ENCODE measurements at places on chromosomes 11 and 22.

DNA sequence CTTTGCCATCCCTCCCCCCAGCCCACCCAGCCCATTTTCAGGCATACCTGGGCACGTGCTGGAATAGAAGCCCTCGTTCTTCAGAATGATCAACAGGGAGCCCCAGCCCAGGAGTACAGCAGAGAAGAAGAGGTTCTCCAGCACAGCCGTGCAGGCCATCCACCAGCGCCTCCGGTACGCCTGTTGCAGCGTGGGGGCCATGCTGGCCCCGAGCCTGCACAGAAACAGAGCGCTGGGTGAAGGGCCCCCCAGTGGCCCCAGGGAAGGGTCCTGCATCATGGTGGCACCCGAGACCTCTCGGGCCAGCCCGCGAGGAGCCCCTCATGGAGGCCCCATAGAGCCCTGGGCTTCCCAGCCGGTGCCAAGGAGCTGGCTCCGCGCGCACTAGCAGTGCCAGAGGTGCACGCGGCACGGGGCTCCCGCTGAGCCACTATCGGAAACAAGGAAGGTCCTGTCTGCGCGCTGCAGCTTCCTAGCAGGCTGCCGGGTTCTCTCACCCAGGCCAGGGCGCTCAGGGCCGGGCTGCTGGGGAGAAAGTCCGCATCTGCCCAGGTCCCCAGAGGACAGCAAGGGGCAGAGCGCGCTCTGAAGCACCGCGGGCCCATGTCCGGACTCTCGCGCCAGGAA is 1.5 kb downstream of the SLC43A1 start:
- DNase-seq: no peak

DNA sequence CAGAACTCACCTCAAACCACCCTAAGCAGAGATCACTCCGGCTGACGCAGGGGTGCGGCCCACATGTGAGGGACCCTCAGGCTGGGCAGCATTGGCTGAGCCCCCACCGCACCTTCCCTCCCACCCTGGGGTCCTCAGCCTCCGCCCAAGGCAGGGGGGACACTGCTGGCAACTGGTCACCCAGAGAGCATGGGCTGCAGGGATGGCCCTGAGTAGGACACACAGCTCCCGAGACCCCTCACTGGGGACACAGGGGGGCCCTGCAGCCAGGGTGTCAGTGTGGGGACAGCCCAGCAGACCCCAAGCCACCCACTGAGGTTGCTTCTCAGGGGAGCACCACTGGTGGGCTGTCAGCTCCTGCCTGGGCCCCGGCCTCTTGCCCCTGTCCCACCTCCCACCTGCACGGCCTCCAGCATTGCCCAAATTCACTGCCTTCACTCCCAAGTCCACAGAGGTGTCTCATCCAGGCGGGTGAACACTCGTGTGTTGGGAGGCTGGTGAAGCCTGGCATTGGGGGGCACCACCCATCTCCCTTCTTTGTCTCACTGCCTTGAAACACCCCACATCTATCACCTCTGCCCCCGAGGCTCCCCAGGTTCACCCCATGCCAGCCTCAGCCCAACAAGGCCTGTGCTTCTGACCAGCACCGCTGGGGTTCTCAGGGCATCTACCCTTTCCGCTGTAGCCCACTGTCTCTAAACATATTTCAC is 4.7 kb downstream of the C11orf21 start:
- DNase-seq: no peak

DNA sequence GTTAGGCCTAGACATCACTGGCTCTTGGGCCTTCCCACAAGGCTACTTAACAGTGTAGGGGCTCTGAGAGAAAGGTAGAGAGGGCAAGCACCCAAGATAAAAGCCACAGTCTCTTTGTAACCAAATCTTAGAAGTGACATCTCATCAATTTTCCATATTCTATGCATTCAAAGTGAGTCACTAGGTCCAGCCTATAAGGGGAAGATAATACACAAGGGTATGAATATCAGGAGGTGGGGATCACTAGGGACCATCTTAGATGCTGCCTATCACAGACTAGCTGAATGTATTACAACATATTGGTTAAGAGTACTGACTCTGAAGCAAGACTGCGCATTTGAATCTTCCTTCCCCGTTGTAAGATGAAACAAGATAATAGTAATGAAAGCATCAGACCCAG is 144.1 kb downstream of the RBFOX2 start:
- no peak for DNase-seq

DNA sequence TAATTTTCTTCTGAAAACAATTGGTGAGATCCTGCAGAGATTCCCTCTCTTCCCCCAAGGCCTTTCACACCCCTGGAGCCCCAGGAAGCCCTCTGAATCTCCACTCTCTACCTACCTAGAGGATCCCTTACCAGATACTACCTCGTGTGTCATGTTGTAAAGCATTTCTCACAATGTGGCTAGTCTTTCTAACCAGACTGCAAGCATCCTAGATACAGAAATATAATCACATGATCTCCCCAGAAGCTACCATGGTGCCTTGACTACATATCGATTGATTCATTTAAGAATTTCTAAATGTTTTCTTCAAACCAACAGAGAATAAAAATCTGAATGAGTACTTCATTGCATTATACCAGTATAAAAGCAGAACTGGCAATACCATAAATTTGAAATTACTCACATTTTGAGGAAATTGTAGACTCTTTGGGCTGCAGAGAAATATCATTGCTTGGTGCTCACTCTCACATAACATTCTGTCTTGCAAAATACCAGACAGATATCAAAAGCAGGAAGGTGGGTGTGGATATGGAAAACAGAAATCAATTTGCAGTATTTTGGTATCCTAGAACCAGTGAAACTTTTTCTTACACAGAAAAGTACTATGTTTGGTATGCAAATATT is 113.5 kb downstream of the MAML2 start:
- no peak for DNase-seq

DNA sequence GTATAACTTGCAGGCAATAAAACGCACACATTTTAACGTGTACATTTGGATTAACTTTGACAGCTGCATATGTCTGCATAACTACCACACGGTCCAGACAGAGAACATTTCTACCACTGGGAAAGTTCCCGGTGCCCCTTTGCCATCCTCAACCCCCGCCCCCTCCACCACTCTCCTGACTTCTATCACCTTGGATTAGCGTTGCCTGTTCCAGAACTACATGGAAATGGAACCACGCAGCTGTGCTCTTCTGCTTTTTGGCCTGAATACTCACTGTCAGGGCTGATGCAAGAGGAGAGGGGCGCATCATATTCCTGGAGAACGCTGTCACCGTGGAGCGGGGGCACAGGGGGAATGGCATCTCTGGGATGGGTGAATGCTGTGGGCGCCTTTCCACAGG is 62.1 kb downstream of the LRP5 start:
- DNase-seq: no peak

DNA sequence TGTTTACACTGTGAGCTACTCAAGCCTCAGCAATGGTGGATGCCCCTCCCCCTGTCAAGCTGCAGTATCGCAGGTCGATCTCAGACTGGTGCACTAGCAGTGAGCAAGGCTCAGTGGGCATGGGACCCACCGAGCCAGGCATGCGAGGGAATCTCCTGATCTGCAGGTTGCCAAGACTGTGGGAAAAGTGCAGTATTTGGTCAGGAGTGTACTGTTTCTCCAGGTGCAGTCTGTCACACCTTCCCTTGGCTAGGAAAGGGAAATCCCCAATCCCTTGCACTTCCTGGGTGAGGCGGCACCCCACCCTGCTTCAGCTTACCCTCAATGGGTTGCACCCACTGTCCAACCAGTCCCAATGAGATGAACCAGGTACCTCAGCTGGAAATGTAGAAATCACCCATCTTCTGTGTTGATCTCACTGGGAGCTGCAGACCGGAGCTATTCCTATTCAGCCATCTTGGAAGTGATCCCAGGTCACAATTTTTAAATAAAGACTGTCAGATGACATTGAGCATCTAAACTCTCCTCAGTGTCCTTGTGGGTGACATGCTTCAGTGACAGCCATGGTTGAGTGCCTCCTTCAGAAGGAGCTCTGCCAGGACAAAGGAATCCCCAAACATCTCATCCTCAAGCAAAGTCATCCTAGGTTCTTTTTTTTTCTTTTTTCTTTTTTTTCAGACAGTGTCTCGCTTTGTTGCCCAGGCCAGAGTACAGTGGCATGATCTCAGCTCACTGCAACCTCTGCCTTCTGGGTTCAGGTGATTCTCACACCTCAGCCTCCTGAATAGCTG is 10.8 kb downstream of the SLC22A24 start:
- no peak for DNase-seq

DNA sequence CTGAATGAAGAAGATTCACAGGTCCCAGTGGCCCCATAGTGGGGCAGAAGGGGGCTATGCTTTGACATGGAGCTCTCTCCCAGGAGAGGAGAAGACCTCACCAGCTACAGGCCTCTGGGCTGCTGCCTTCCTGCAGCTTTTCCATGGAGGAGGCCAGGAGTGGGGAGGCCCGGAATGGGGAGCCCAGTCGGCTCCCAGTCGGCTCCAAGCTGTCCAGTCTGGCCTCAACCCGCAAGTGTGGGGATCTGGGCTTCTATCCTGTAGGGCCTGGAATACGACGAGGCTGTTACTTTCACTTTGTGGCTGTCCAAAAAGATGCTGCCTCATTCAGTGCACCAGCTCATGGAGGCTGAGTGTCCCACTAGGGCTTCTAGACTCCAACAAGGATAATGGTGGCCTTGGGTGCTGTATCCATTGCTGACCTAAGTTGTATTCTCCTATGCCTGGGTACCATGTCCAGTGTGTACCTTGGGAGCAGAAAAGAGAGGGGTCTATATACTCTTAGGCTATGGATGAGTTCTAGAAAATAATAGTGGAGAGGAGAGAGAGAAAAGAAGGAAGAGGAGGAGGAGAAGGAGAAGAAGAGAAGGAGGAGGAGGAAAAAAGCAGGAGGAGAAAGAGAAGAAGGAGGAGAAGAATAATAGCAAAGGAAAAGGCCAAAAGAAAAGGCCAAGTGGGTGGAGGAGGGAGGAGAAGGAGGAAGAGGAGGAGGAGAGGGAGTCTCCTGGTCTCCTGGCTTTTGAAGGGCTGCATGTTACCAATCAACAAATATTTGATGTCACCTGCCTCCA is 1.1 kb downstream of the MYO18B start:
- DNase-seq: no peak

- no peak for DNase-seq
These were observed 160.5 kb upstream of the TBCEL start for GRCh38 chr11:120863359-120863758.

GRCh38 chr11:2752204-2752770 is 52.5 kb upstream of the KCNQ1OT1 start:
- no peak for DNase-seq

DNA sequence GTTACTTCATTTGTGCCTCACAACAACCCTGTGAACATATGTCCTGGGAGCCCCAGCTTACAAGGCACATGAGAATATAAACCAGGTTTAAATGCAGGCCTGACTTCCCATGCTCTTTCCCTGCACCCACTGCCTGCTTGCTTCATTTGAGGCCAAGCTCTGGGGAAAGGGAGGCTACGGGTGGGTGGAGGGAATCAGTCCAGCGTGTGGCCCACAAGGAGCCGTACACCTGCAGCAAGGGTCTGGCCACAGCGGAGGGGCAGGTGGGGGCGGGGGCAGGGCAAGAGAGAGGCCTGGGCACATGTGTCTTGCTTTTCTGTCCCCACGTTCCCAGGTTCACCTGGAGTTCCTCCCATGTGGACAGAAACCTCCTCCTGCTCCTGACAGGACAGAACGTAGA is 26.2 kb downstream of the FAM83F start:
- no peak for DNase-seq

DNA sequence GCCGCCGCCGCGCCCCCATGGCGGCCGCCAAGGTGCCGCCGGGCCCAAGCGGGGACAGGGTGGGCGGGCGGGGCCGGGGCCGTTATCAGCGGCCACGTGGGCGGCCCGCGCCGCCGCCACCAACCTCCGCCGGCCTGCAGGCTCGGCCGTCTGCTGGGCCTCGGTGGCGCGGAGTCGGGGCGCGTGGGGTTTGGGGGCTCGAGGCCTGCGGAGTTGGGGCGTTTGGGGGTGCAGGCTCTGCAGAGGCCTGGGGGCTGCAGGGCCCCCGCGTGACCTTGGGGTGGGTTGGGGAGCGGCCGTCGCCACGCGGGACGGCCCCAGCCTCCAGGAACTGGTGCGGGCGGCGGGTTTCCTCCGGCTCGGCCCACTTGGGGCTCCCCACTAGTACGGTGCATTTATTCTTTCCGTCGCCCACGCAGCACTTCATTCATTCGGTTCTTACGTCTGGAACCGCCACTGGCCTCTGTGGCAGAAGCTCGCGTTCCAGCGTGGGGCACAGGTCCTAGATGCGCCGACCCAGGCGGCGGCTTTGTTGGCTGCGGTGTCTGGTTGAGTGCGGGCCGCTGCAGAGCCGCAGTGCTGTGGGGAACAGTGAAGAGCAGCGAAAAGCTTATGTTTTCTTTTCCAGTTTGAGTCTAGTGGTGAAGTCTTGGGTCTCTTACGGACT is 740 bp upstream of the TRMT2A start:
- DNase-seq: peak; percentile 41

- peak; percentile 64 for DNase-seq
These were observed 2.8 kb downstream of the SIAE start for GRCh38 chr11:124670732-124671131.

- DNase-seq: no peak
These were observed 57.4 kb downstream of the JAM3 start for GRCh38 chr11:134126217-134126822.

DNA sequence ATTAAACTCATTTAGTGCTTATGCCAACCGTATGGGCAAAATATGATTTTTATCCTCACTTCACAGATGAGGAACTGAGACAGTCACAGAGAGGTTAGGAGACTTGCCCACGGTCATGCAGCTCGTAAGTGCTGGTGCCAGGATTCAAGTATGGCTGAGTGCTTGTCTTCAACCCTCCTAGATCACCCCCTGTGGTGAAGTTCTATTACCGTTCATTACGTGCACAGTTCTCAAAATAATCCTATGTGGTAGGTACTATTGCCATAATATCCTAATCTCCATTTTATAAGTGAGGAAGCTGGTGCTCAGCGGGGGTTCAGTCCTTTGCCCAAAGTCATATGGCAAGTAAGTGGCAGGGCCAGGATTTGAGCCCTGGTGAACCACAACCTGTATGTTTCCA is 1.5 kb downstream of the MIEF1 start:
- no peak for DNase-seq

DNA sequence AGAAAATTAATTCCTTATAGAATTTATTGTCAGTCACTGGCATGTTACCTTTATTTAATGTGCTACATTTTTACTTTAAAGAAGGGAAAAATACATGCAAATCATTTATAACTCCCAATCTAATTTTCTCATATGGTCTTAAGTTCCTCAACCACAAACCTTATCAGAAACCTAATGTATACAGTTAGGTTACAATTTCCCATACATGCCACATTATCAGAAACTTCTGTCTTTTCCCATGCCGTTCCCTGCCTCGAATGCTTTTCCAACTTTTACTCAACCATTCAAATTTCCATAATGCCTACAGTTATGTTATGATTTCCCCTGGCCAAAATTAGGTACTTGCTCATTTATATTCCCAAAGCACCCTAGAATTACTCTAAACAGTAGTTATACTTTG is 13.5 kb downstream of the RSF1 start:
- no peak for DNase-seq

GRCh38 chr11:105790840-105791239 is 181.0 kb downstream of the GRIA4 start:
- DNase-seq: no peak

DNA sequence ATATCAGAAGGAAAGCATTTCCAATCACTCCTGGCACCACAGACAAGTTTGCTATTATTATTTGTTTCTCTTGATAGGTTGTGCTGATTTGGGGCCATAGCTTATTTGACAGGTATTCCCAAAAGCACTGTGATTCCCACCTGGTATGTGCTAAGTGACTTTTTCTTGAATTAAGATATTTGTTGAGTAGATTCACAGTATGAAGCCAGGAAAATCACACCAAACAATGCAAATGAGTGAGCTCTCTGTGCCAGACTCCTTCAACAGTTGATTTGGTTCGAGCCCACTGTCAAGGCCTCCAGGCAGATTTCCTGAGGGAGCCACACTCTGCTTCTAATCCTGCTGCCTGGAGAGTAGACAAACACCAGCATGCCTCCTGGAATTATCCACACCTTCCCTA is 253.0 kb upstream of the POU2AF2 start:
- no peak for DNase-seq
